ENCODE measurements at places on chromosomes 5 and 9.

DNA sequence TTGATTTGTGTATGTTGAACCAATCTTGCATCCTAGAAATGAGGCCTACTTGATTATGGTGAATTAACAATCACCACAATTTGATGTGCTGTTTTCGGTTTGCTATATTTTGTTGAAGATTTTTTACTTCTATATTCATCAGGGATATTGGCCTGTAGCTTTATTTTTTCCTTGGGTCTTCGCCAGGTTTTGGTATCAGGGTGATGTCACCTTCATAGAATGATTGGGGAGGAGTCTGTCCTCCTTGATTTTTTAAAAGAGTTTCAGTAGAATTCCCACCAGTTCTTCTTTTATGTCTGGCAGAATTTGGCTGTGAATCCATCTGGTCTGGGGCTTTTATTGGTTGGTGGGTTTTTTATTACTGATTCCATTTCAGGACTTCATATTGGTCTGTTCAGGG lies 115.2 kb downstream of the CPLANE1 start:
- DNase-seq, result no peak

DNA sequence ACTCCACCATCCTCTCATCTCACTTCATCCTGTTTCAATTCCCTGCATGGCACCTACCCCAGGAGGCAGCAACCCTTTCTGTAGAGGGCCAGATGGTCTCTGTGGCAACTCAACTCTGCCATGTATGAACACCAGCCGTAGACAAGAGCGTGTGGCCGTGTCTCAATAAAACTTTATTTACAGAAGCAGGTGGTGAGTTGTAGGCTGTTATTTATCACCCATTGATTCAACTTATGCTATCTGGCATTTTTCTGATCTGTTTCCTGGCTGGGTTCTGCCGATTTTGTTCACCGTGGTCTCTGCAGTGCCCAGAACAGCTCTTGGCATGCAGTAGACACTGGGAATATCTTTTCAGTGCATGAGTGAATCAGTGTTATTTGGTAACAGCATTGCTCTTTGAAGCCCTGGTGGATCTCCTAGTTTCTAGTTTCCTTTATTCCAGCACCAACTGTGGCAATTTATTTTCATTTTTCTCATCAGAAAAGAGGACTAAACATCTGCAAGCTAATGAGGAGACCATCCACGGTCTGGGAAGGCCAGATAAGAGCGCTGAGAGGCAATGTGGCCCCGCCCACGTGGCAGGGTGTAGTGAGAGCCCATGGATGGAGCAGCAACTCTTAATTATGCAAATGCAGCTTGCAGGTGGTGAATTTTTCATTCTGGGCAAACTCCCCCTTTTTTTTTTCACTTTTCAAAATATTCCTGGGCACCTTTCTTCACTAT lies 77.9 kb downstream of the CTSL start:
- no peak for DNase-seq

DNA sequence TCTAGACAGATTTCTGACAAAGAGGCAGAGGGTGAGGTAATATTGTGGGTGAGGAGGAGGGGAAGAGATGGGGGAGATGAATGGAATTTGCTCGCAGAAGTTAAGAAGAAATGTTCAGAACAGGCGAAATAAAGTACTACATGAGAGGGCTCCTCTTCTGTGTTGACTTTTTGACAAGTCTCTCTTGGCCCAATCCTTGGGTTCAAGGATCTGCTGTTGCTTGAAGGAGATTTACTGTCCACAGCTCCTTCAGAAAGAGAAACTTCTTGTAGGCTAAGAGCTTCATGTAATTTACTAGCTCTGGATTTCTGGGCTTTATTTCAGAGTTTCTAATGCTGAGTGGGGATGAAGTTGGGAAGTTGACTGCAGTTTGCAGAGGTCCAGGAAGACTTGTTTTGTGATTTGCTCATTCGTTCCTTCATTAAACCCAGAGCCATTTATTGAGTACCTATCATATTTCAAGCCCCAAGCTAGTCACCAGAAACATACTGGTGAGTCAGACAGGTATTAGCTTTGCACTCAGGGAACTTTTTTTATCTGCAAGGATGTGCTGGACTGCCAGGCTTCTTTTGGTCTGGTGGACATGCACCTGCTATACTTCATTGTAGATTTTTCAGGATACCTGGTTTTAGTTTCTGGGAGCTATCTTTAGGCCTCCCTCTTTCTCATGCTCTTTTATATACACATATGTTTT lies 402.9 kb upstream of the CLINT1 start:
- DNase-seq, result no peak

- DNase-seq, result no peak
Measured at GRCh38 chr9:135811801-135812200, 95.5 kb downstream of the CAMSAP1 start.

- DNase-seq, result no peak
Measured at GRCh38 chr5:115355767-115356381, 59.4 kb upstream of the CCDC112 start.

- no peak for DNase-seq
Measured at GRCh38 chr9:125822160-125822559, 75.0 kb downstream of the PBX3 start.

- DNase-seq, result no peak
Measured at GRCh38 chr5:67095346-67096171, 101.0 kb downstream of the CD180 start.

GRCh38 chr5:66850354-66851075 lies 254.3 kb downstream of the MAST4 start:
- DNase-seq, result no peak

DNA sequence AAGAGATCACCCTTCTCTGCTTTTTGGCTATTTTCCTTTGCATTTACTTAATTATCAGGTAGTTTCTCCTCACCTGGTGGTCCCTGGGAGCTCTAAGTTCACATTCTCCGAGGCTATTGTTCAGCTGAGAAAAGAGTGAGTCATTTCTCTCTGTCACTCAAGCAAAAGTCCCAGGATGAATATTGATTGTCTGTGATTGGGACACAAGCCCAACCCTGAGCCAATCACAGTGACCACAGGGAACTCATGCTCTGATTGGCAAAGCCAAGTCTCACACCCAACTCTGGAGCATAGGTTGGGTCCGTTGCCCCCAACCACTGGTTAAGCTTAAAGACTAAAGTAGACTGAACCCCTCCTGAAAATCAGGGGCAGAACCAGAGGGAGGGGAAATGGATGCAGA lies 27.8 kb upstream of the FAT2 start:
- no peak for DNase-seq

DNA sequence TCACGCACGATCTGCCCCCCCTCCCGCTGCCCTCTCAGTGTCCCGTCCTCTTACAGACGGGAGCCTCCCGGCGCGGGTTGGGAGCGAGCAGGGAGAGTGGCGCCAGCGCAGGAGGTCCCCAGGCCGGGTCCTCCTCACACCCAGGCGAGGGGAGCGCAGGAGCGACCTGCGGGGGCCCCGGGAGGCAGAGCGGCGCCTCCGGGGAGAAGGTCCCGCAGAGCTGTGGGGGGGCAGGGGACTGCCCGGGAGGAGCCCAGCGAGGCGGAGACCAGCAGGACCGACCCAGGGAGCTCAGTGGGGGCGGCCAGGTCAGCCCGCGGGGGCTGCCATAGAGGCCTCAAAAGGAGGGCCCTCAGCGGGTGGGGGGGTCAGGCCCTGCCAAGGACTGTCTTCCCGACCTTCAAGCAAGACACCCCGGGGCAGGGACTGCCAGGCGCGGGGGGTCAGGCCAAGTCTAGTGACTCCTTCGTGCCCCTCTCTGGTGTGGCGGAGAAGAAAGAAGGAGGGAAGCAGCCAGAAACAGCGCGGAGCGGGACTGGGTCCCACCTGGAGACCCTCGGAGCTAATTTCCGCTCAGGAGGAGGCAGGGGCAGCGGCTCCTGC lies 123.3 kb upstream of the ERCC6L2 start:
- DNase-seq, result no peak

DNA sequence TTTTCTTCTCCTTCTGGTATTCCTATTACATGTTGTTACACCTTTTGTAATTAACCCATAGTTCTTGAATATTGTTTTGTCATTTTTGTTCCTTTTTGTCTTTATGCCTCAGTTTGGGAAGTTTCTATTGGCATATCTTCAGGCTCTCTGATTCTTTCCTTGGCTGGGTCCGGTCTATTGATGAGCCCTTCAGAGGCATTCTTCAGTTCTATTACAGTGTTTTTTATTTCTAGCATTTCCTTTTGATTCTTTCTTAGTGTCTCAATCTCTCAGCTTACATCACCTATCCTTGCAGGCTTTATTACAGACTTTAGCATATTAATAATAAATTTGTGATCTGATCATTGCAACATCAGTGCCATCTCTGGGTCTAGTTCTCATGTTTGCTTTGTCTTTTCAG lies 33.8 kb downstream of the PHF2 start:
- no peak for DNase-seq

DNA sequence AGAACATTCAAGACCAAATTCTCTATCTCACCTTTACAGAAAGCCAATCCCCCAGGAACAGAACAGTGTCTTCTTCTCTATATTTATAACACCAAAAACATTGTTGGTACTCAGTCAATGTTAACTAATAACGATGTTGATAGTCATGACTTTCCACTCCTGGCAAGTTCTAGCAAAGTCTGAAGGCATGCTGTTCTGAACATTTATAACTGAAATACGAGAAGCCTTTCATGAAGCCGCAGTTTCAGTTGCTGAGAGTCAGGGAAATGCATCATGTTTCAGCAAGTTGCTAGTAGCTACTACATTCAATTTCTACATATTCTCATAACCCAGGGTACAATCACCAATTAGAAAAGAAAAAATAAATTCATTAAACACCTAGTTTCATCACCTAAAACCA lies 301.4 kb downstream of the PDE4D start:
- no peak for DNase-seq

DNA sequence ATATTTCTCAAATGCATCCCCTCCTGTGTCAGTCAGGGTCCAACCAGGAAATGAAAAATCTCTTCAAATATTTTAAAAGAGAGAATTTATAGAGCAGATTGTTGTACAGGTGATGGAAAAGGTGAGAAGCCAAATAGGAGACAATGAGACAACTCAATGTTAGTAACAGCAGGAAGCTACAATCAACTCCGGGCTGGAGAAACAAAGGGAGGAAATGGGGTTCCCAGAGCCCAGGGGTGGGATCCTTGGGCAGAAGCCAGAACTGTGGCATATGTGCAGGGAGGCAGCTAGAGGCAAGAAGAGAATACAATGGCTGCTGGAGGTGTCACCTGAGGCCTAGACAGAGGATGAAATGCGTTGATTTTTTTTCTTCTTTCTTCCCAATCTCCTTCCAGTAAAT lies 361.8 kb upstream of the ACTBL2 start:
- DNase-seq, result no peak

DNA sequence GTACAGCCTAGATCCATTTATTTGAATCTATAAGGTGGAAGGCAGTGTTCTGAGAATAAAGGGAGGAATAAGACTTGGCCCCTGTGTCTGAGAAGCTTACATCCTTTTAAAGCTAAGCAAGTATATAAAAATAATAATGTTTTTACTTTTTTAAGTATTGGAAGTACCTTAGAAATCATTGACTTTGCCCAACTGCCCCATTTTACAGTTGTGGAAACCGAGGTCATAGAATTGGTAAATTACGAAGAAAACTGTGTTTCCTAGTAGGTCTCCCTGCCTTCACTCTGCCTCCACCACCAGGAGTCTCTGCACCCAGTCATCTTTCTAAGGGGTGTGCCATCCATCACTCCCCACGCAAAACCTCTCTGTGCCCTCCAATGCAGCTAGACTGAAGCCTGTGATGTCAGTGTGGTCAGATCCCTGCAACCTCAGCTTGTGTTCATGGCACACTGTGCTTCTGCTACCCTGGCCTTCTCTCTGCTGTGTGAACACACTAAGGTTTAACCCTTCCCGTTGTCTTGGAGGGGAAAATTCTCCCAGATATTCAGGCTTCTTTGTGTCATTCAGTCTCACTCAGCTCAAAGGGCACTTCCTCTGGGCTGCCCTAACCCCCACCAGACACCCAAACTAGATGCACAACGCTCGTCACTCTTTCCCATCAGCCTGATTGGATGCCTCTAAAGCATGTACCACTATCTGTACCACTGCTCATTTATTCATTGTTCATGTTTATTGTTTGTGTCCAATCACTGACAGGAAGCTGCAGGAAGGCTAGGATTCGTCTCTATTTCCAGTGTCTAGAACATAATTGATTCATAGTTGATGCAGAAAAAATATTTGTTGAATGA lies 18.2 kb downstream of the ADRB2 start:
- DNase-seq, result no peak

DNA sequence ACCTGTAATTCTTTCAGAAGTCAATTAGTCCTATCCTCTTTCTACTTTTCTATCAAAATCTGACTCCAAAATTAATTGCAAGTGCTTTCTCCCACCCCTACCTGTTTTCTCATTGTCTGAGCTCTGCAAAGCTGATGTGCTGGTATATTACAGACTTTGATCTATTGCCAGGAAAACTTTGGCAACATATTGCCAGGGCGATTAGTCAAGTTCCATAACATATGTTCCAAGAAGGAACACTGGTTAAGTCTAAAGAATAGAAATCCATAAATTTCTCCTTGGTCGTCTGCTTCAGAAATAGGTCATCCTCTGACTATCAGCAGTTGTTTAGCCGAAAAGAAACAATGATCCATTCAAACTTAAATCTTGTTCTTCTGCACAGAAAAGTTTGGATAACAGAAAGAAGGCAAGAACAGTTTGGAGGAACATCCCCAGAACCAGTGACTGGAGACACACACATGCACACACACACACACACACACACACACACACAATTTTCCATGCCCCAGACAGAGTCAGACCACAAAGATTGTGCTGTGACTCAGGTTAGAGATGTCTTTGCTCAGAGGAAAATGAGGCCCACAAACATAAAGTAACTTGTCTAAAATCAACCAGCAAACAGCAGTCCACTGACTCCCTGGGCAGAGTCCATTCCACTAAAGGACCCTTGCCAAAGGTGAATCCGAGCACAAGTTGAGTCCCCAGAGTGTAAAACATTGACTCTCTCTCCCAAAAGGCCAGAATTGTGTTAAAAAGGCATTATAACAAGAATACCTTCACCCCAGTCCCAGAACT lies 202.1 kb downstream of the DEPDC1B start:
- no peak for DNase-seq

DNA sequence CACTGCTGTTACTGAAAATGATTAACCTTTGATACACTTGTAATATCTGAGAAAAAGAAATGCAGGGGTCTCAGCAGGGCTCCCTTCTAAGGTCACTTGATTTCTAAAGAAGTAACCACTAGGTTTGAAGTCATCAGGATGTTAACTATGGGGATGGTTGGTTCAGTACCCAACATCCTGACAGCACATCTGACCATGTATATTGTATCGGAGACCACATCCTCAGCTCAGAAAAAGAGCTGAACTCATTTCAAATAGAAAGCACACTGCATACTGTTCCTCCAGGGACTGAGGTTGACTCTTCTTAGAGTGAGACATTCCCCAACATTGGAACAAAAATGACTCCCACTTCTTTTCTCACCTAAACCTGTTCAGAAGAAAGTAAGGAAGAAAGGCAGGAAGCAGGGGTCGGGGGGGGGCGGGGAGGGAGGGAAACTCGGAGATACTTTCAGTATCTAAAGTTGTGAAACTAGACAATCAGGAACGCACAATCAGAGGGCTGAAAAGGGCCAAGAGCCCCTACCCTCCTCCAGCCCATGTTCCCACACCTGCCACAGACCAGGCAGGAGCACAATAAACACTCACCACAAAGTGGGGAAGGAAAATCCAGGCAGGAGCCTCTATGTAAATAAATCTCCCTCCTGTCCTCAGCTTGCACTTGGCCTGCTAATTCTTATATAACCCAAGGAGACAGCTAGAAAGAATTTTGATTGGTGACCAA lies 730 bp upstream of the GZMA start:
- no peak for DNase-seq
